Stimulated activated CD4-positive, alpha-beta T cell treated with anti-CD3 and anti-CD28 coated beads, Interleukin-1b, Interleukin-23, amount 100 ng/mL, for 48 hours (primary cell): ENCODE measurements at places on chromosomes 16 and 17.

GRCh38 chr16:80174416-80174815 is 366.4 kb upstream of the DYNLRB2 start:
- DNase-seq: no peak

DNA sequence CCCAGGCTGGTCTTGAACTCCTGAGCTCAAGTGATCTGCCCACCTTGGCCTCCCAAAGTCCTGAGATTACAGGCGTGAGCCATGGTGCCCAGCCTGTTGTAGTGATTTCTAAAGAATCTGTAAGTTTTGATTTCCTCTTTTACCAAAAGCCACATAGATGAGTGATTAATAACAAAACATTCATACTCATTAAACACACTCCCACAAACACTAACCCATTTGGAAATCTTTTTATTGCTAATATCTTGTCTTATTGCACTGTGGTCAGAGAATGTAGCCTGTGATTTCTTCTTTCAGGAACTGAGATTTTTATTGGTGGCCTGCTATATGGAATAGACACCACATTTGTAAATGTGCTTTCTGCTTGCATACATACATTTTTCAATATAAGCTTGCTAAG is 31.6 kb downstream of the MYH10 start:
- no peak for DNase-seq

- DNase-seq: no peak
Observed at GRCh38 chr16:48330189-48330840, 54.9 kb downstream of the SIAH1 start.

DNA sequence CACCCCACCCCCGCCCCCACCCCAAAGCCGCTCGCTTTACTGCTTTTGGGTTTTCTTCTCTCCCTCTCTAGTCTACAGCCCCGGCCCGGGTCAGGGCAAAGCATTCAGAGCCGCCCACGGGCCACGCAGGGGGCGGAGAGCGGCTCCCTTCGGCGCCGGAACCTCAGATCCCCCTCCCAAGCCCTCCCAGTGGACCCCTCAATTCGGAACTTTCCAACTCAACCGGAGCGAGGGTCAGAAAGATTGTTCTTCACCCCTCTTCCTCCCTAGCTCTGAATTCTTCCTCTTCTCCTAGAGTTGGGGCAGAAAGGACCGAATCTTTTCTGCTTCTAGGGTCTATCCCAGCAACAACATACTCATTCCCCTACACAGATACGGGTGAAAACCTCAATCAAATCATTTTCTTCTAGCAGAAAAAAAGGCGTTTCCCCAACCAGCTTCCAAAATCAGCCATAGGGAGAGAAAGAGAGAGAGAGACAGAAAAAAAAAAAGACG is 1.0 kb downstream of the HOXB2 start:
- DNase-seq: no peak

- no peak for DNase-seq
Observed at GRCh38 chr17:9098242-9098825, 77.0 kb downstream of the NTN1 start.

DNA sequence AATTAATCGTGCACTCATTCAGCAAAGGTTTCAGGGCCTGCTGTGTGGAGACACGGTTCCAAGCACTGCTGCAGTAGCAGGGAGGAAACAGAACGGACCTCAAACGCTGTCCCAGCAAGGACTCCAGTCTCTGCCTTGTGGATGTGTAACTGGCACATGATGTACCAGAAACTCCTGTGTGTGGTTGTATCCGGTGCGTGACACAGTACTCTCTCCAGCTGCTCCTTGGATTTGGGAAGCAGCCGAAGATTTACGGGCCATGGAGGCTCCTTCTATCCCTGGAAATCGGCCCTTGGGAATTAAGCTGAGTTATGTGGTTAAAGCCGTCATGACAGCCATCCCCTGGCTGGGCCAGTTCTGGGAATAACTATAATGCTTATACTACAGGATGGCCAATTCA is 8.5 kb upstream of the ANKRD11 start:
- no peak for DNase-seq

DNA sequence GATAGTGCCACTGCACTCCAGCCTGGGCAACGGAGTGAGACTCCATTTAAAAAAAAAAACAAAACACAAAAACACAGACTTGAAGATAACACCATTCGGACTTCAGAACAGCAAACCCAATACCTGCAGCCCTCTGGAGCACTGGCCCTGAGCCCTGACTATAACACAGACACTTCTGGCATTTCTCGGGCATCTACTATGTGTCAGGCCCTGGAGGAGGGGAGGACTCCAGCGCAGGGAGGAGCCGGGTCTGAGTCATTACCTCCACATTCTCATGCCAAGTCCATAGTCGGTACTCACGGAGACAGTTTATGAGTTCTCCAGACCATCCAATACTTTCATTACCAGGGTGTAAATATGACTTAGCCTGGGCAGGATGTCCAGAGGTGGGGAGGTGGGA is 48.8 kb downstream of the PITPNM3 start:
- DNase-seq: no peak

DNA sequence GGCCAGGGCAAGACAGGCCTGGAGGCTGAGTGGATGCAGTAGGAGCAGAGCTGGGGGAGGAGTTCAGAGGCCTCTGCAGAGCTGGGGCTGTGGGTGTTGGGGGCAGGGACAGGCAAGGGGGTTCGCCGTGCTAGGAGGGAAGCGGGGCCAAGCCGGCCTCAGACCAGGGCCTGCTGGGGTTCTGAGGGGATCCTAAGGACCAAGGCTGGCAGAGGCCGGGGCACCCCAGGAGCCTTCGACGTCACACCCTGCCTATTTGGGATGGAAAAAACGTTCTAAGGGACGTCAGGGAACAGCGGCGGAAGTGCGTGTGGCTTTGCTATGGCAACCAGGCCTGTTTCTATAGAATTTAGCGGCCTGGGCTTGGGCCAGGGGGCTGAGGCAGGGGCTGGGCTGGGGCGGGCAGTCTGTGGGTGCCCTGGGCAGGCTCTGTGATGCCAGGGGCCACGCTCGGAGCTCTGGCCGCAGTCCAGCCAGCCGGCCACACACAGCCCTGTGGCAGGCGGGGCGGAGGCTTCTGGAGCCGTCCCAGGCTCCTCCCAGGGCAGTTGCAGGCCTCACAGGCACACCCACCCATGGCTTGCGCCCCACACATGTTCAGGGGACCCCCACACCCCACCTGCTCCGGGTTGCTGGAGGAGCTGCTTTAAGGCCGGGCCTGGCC is 3.7 kb downstream of the TRAF7 start:
- DNase-seq: no peak

DNA sequence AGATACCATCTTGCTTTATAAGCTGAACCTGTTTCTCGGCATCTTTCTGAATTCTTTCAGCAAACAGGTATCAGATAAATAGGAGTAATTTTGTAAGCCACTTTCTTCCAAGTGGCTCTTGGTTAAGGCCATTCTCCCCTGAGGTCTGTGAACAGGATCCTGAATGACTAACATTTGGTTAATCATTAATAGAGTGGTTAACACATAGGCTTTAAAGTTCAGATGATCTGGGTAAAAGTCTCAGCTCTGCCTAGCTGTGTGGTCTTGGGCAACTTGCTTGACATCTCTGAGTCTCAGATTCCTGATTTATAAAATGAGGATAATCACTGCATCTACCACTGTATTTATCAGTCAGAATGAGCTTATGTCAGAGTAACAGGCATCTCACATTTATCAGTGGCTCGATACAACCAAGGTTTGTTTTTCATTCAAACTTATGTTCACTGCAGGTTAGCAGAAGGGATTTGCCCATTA is 44.4 kb upstream of the ANKFN1 start:
- DNase-seq: no peak

DNA sequence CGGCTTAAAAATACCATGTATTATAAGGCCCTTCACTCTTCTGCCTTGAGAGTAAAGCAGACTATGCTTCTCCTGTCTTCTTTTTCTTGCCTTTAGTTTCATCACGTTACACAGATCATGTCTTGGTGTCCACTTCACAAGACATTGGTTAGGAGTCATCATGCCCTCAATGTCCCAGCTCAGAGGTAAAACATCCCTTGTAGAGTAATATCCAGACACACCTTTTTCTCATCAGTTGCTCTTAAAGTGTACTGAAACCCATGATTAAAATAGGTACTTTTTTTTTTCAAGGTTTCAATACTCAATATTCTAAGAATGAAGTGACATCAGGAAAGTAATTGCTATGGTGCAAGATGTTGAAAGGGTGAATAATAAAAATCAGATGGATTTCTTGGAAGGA is 267.8 kb downstream of the PMP22 start:
- no peak for DNase-seq

GRCh38 chr17:71111934-71112333 is 942.6 kb downstream of the KCNJ2 start:
- DNase-seq: no peak
